ENCODE measurements at places on chromosomes 5 and 9.

- no peak overlapping the region for H3K4me3 ChIP-seq
- no peak for DNase-seq
- H3K4me1 ChIP-seq: no peaks in the 10 kb centered on the region
- no peak overlapping the region for H3K27ac ChIP-seq
- H3K36me3 ChIP-seq: no peaks in the 10 kb centered on the region
Observed at GRCh38 chr9:99970481-99970880, 64.0 kb downstream of the STX17 start.

GRCh38 chr5:175861337-175862130, 9.8 kb upstream of the CPLX2 start:
- no peaks in the 10 kb centered on the region for H3K4me1 ChIP-seq
- no peaks in the 10 kb centered on the region for H3K27me3 ChIP-seq
- H3K27ac ChIP-seq: no peak overlapping the region
- no peak overlapping the region for H3K4me3 ChIP-seq
- DNase-seq: no peak

DNA sequence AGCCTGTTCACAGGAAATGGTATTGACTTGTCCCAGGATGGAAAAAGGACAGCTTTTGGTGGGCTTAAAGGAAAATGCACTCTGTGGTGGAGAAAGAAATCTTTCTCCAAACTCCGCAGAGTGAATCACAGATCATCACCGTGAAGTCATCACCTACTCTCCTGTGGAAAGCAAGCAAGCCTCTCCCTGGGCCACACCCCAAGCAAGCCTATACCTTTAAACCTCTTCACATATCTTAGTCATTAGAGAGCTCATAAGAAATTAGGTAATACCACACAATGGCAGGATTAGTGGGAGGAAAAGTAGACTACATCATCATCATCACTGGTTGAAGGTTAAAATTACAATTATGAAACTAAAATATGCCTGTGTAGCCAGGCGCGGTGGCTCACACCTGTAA, 23.2 kb downstream of the TLE1 start:
- no peak overlapping the region for H3K4me3 ChIP-seq
- H3K36me3 ChIP-seq: no peaks in the 10 kb centered on the region
- H3K4me1 ChIP-seq: peaks cover 9% of the 10 kb centered on the region
- H3K27me3 ChIP-seq: no peaks in the 10 kb centered on the region

DNA sequence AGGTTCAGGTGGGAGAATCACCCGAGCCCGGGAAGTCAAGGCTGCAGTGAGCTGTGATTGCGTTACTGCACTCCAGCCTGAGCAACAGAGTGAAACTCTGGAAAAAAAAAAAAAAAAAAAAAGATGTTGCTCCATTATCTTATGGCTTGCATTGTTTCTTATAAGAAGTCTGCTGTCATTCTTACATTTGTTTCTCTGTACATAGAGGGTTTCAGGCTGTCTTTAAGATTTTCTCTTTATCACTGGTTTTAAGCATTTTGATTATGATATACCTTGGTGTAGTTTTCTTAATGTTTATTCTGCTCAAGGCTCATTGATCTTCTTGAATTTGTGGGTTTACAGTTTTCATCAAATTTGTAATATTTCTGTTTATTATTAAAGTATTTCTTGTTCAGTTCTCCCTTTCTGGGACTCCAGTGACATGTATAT, 35.2 kb downstream of the MVB12B start:
- no peaks in the 10 kb centered on the region for H3K27me3 ChIP-seq
- peaks cover 13% of the 10 kb centered on the region for H3K4me1 ChIP-seq
- DNase-seq: no peak
- H3K4me3 ChIP-seq: no peak overlapping the region

- no peak for DNase-seq
- no peaks in the 10 kb centered on the region for H3K27me3 ChIP-seq
- H3K36me3 ChIP-seq: no peaks in the 10 kb centered on the region
- peaks cover 26% of the 10 kb centered on the region for H3K4me1 ChIP-seq
- H3K4me3 ChIP-seq: no peak overlapping the region
Observed at GRCh38 chr5:78593465-78593864, 55.1 kb downstream of the LHFPL2 start.

- H3K36me3 ChIP-seq: no peaks in the 10 kb centered on the region
- H3K4me3 ChIP-seq: no peak overlapping the region
- H3K4me1 ChIP-seq: peaks cover 11% of the 10 kb centered on the region
- DNase-seq: peak; percentile 58
- no peaks in the 10 kb centered on the region for H3K27me3 ChIP-seq
Observed at GRCh38 chr9:132216861-132217619, 55.2 kb downstream of the NTNG2 start.

GRCh38 chr9:33197279-33198152, 30.4 kb upstream of the B4GALT1 start:
- H3K27me3 ChIP-seq: no peaks in the 10 kb centered on the region
- no peaks in the 10 kb centered on the region for H3K4me1 ChIP-seq
- DNase-seq: no peak

DNA sequence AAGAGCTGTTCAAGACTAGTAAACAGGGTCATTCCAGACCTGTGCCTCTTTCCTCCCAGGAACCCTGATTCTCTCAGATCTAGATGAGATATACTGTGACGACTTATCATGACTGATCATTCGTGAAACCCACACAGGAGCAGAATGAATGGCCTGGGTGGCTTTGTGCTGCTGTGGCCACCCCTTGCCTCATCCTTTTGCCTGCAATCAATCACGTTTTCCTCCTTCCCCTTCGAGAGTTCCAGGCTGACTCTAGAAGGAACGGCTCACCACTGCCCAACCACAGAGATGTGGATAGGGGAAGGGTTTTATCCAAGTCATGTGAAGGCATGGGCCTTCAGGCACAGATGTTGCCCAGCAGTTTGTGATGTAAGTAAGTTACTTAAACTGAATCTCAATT, 5.8 kb downstream of the ANXA6 start:
- no peaks in the 10 kb centered on the region for H3K27me3 ChIP-seq
- H3K27ac ChIP-seq: peak overlapping the region; percentile 69
- H3K36me3 ChIP-seq: peaks cover 8% of the 10 kb centered on the region
- H3K4me1 ChIP-seq: peaks cover 69% of the 10 kb centered on the region
- no peak overlapping the region for H3K4me3 ChIP-seq

GRCh38 chr9:75844321-75844720, 46.2 kb upstream of the PCSK5 start:
- H3K4me3 ChIP-seq: no peak overlapping the region
- H3K4me1 ChIP-seq: no peaks in the 10 kb centered on the region
- no peak for DNase-seq
- H3K27ac ChIP-seq: no peak overlapping the region
- no peaks in the 10 kb centered on the region for H3K27me3 ChIP-seq
- no peaks in the 10 kb centered on the region for H3K36me3 ChIP-seq

GRCh38 chr5:1098986-1099597, 12.8 kb downstream of the SLC12A7 start:
- DNase-seq: peak; percentile 83
- H3K4me3 ChIP-seq: no peak overlapping the region
- no peaks in the 10 kb centered on the region for H3K27me3 ChIP-seq
- no peaks in the 10 kb centered on the region for H3K36me3 ChIP-seq

GRCh38 chr5:37751227-37751626, 88.6 kb downstream of the GDNF start:
- H3K36me3 ChIP-seq: no peaks in the 10 kb centered on the region
- H3K4me3 ChIP-seq: no peak overlapping the region
- H3K4me1 ChIP-seq: no peaks in the 10 kb centered on the region
- no peak for DNase-seq

DNA sequence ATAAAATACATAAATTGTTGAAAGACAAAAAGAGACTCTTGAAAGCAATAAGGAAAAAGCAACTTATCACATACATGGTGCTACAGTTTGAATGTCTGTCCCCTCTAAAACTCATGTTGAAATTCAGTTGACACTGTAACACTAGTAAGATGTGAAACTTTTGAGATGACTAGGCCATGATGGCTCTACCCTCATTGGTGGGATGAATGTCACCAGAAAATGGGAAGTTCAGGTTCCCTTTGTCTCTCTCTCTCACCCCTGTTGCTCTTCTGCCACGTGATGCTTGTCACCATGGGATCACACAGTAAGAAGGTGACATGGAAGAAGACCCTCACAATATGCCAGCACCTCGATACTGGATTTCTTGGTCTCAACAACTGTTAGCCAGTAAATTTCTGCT, 50.3 kb upstream of the SPTLC1 start:
- no peaks in the 10 kb centered on the region for H3K4me1 ChIP-seq
- no peaks in the 10 kb centered on the region for H3K36me3 ChIP-seq
- no peak overlapping the region for H3K27ac ChIP-seq
- no peak for DNase-seq
